ENCODE measurements at places on chromosomes 1 and 21.

GRCh38 chr1:112514901-112515300 lies 6.1 kb downstream of the WNT2B start:
- no peak for DNase-seq

DNA sequence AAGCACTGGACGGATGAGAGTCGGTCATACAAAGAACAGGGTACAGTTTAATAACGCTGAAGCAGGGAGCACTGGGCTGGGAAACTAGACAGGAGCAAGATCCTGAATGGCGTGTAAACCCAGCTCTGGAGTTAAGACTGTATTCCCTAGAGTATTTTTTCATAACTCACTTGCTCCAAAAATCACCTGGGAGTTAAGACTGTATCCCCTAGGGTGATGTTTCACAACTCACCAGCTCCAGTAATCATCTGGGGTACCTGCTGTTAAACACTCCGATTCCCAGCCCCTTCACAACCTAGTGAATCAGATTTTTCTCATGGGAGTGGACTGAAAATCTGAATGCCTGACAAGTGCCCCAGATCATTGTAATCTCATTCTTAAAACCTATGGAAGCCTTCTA lies 123.2 kb downstream of the MAB21L3 start:
- DNase-seq = no peak

- no peak for DNase-seq
Observed at GRCh38 chr1:206105464-206105995, 11.7 kb downstream of the AVPR1B start.

- no peak for DNase-seq
Observed at GRCh38 chr1:160357286-160358002, 9.4 kb upstream of the NHLH1 start.

DNA sequence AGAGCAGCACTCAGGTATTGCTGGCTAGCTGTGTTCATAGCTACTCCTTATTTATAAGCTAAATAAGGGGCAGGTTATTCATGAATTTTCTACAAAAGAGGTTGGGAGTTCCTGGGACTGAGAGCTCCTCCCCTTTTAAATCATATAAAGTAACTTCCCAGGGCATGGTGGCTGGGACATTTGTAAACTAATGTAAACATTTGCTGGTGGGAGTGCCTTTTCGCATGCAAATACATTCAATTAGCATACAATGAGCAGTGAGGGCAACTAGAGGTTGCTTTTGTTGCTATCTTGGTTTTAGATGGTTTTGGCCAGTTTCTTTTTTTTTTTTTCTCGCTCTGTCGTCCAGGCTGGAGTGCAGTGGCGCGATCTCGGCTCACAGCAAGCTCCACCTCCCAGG lies 43.4 kb downstream of the GNPAT start:
- no peak for DNase-seq

GRCh38 chr1:93556291-93556690 lies 108.4 kb downstream of the FNBP1L start:
- no peak for DNase-seq

DNA sequence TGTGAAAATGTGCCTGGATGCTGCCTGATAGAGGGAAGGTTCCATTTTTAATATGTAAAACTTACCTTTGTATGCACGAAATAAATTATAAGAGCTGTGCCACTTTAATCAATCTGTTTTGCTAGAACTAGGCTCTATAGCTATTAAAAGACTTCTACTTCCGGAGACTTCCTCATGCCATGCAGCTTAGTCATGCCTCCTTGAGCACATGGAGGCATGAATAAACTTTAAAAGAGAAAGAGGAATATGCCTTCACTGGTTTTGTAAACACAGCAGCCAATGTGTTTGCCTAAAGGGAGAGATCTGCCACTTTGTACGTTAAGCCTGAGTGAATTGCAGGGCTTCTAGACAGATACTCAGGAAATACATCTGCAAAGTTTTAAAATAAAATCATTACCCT lies 604.6 kb downstream of the LRRIQ3 start:
- no peak for DNase-seq

GRCh38 chr1:12333036-12333785 lies 103.4 kb downstream of the VPS13D start:
- no peak for DNase-seq

- no peak for DNase-seq
Observed at GRCh38 chr1:110722807-110723206, 48.1 kb upstream of the KCNA3 start.

- no peak for DNase-seq
Observed at GRCh38 chr1:15650433-15650832, 33.2 kb downstream of the DDI2 start.

- no peak for DNase-seq
Observed at GRCh38 chr1:66342707-66343106, 191.2 kb upstream of the SGIP1 start.

GRCh38 chr1:150615346-150616201 lies 13.8 kb downstream of the ENSA start:
- no peak for DNase-seq
